ENCODE measurements at places on chromosomes 7 and 10.
A peak's percentile ranks its signal among the peaks of the same experiment; 100 is the strongest.

DNA sequence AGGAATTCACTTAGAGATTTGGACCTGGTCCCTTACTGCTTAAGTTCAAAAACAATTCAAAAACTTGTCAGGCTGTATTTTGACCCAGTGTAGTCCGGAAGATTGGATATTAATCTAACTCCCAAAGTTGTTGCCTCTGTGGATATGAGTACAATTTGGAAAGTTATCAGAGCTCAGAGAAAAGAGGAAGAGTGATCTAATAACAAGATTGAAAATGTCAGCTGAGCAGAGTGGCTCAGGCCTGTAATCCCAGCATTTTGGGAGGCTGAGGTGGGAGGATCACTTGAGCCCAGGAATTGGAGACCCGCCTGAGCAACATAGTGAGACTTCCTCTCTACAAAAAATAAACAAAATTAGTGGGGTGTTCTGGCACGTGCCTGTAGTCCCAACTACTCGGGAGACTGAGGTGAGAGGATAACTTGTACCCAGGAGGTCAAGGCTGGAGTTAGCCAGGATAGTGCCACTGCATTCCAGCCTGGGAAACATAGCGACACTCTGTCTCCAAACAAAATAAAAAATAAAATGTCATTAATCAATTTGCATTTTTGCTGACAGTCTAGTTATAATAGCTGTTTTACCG lies 3.2 kb upstream of the ASCC1 start:
- no peak for DNase-seq

DNA sequence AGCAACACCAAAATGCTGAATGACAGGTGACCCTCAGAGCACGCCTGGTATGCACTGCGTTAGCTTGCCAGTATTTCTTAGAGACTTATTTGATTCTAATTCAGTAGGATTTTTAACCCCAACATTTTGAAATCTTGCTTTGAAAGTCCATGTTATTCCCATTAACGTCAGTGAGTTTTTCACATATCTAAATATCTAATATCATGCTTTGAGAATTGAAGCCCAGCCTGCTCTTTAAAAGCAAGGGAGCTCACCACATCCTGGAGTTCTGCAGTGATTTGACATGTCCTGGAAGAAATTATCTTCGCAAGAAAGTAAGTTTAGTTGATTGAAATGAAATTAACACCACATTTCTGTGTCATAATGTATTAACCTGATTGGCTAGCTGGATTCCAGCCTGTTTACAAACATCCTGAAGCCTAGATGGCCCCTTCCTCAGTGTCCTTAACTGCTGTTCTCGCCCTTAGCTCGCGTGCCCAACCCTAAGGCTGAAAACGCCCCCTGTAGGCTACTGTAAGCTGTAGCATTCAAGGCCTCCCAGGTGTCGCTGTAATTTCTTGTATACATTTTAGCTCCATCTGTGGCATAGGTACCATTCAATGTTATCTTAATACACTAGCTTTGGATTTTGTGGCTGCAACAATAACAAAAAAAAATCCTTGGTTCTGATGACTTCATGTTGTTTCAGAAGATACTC lies 191.5 kb downstream of the MGMT start:
- no peak for DNase-seq

DNA sequence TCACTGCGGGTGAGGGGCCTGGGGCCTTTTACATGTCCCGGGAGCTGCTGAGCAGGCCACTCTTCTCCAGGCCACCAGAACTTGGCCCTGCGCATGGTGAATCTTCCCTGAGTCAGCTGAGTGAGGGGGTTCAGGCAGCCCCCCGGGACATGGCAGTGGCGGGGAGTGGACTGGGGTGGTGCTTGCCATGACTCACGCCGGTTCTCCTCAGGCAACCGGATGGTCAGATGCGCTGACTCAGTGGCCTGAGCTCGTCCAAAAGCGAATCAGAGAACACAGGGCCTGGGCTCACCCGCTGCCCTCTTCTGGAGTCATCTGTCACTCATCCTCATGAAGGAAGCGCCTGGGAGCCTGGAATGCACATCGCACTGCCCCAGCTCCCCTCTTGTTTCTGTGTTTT lies 33.5 kb downstream of the HTRA1 start:
- peak; percentile 90 for DNase-seq

GRCh38 chr10:14820010-14820774 lies 17.6 kb downstream of the CDNF start:
- peak; percentile 80 for DNase-seq

DNA sequence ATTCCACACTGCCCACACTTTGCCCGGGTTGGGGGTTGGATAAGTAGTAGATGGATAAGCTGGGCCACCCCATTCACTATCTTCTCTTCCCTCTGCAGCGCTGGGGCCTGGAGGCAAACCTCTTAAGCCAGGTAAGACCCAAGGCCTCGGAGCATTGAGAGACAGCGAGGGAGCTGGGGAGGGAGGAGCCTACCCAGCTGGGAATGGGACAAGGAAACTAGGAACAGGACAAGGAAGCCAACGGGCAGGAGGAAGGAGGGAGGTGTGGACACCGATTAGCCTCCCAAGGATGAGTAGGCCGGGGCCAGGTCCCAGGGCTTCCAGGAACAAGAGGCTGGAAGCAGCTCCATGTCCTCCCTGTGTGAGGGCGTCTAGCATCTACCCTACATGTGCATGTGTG lies 9.6 kb downstream of the ELN start:
- no peak for DNase-seq

- DNase-seq = no peak
Observed at GRCh38 chr7:135509589-135509838, 388 bp downstream of the CNOT4 start.

GRCh38 chr7:73967832-73968290 lies 60.1 kb upstream of the ELN start:
- DNase-seq = no peak

GRCh38 chr10:66980246-66980815 lies 54.5 kb downstream of the LRRTM3 start:
- DNase-seq = no peak

GRCh38 chr10:68597407-68597806 lies 37.3 kb downstream of the TET1 start:
- DNase-seq = no peak

- DNase-seq = peak; percentile 13
Observed at GRCh38 chr7:126856691-126857291, 395.9 kb downstream of the GRM8 start.

DNA sequence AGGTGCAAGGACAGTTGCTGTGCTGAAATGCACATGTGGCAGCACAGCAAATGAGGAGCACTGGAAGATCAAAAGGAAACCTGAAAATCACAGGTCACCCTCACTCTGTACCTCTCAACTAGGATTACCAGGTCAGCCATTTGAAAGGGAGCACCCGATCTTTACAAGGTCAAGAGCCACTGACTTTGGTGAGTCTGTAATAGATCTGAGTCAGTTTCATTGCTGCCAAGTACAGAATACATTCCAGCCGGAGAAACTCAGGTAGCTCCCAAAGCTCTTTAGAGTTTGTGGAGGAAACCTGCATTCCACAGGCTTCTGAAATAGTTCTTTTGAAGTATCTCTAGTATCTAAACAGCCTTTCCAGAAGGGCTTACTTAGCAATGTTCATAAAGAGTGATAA lies 217.5 kb downstream of the SNX13 start:
- no peak for DNase-seq
